ENCODE measurements at places on chromosomes 6 and 20.

- no peak for DNase-seq
Measured at GRCh38 chr6:5435449-5435848, 174.1 kb downstream of the FARS2 start.

- DNase-seq, result no peak
Measured at GRCh38 chr6:56025795-56026194, 150.4 kb upstream of the BMP5 start.

DNA sequence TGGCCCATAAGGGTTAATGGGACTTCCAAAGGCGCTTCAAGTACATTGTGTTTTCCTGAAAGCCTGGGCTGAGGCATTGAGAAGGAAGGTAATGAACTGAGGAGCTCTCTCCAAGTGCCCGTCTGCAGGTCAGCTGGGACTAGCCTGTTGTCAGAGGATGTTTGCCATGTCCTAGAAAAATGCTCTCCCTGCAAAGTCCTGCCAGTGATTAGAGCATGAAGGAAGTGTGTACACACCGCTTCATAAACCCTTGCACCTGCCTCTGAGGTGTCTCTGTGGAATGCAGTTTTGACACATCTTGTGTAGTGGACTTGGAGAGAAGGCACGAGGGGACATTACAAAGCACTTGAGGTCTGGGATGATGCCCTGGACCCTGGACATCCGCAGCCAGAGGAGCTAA is 506.7 kb downstream of the KIF16B start:
- no peak for DNase-seq

DNA sequence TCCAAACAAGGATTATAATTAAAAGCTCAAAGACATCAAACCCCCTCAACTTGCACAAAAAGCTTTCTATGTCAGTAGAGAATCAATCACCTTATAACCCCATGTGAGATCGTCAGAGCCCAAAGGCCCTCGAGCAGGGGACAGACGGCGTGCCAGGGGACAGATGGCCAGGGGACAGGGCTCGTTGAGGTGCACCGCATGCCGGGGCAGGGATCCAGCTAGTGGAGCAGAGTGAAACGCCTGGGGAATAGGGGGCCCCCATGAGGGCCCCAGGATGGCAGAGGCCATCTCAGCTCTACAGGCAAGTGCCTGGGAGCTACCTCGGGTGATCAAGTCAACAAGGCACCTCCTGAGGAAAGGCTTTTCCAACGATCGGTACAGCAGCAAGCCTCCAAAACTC is 28.6 kb downstream of the DIDO1 start:
- DNase-seq, result no peak

GRCh38 chr20:25191051-25191450 is 4.5 kb upstream of the ENTPD6 start:
- no peak for DNase-seq

- DNase-seq, result no peak
Measured at GRCh38 chr20:59988141-59988540, 29.9 kb downstream of the CDH26 start.

GRCh38 chr6:44387346-44388134 is at the start of gene CDC5L:
Gene CDC5L, plus strand, starts transcription at chr6:44387706. Its CDS starts 118 bp downstream, at chr6:44387824.
- DNase-seq, result peak; percentile 91

DNA sequence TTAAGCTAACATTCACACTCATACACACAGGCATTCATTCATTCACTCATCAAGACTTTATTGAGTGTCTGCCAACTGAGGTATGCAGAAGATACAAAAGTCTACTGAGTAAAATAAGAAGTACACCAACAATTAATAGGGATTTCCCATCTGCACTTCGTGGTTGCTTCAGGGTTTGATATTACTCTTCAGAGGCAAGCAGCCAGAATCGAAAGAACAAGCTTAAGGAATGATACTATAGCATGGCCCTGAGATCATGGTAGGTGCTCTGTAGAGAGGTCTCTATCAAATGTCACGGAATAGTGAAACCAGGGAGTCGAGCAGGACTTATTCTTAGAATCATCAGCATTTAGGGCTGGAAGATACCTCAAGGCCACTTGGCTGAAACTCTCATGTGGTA is 135.4 kb downstream of the NRN1 start:
- DNase-seq, result no peak

- no peak for DNase-seq
Measured at GRCh38 chr6:120198033-120198432, 848.5 kb upstream of the MAN1A1 start.

GRCh38 chr6:123343836-123344235 is 292.9 kb downstream of the TRDN start:
- no peak for DNase-seq

GRCh38 chr6:107987805-107988204 is 29.8 kb upstream of the SEC63 start:
- DNase-seq, result no peak

- DNase-seq, result no peak
Measured at GRCh38 chr6:38212116-38212515, 392.6 kb downstream of the ZFAND3 start.

DNA sequence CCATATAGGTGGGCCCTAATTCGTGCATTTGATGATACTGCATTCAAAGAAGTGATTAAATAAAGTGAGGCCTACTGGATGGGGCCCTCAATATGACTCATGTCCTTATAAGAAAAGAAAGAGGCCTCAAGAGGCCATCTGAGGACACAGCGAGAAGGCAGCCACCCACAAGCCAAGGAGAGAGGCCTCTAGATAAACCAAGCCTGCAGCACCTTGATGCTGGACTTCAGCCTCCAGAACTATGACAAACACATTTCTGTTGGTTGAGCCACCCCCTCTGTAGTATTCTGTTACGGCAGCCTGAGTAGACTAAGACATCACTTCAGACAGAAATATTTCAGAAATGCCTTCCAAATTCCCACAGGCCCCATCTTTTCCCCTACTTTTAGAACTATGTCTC is 82.5 kb upstream of the PLEKHG1 start:
- DNase-seq, result no peak

- no peak for DNase-seq
Measured at GRCh38 chr20:48578397-48579098, 249.3 kb downstream of the PREX1 start.

DNA sequence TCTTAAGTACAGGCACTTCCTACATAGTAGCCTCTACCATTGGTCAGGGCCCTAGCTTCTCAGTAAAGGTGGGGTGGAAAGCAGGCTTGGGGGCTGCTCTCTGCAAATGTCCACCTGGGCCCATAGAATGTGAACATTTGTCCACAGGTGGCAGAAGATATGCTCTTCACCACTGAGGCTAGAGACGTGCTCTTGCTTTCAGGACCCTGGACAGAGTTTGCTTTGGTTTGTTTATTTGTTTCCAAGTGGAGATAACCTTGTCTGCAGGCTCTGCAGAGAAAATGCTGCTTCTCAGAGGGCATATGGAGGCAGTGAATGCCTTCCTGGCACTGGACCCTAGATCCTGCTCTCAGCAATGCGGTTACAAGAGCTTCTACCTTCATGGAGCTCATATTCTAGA is 129.0 kb downstream of the F13A1 start:
- no peak for DNase-seq

- no peak for DNase-seq
Measured at GRCh38 chr20:1625083-1625690, 5.4 kb upstream of the SIRPB1 start.

DNA sequence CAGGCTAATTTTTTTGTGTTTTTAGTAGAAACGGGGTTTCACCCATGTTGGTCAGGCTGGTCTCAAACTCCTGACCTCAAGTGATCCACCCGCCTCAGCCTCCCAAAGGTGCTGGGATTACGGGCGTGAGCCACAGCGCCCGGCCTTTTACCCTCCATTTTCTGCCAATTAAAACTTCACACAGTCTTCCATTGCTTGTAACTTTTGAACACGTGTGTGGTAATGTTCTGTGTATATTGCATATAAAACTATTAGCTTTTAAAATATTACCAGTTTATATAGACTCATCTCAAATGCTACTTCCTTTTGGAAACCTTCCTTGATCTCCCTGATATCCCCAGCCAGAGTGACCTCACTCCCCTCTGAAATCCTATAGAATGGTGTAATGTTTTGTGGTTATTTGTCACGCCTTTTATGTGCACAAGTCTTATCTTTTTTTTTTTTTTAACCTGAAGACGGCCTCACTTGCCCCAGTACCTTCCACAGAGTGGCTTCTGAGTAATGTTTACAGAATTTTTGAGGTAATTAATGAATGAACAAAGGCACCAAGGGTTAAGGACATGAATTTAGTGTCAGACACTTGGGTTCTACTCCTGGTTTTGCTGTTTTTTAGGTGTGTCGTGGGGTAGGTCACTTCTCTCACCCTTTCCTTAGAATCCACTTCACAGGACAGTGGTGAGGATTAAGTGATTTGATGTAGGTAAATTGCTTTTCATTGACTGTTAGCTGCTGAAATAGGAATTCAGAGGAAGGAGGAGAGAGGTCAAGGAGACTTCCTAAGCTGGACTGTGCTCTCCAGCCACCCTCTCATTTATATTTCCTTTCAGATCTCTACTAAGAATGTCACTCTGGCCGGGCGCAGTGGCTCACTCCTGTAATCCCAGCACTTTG is 11.2 kb upstream of the MMP24 start:
- DNase-seq, result no peak

- no peak for DNase-seq
Measured at GRCh38 chr6:107360476-107360875, 98.9 kb downstream of the PDSS2 start.

DNA sequence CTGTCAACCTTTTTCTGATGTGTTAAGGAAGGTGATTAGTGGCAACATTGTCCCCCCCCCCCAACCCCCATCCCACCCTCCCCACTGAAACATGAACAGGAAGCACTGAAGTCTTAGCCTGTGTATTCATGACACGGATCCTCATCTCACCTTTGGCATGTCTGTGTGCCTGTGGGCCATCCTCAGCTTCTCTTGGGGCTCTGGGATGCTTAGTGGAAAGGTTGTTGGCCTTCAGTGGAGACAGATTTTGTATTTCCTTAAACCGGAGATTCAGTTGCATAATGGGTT is 93.6 kb downstream of the RREB1 start:
- no peak for DNase-seq

GRCh38 chr20:43507150-43508080 is at the start of gene L3MBTL1:
Gene L3MBTL1, plus strand, starts transcription at chr20:43507697. Its CDS starts 5,807 bp downstream, at chr20:43513504.
- no peak for DNase-seq

GRCh38 chr20:48309293-48309692 is 518.5 kb downstream of the PREX1 start:
- DNase-seq, result no peak

GRCh38 chr6:169961772-169962561 is 210.5 kb downstream of the ERMARD start:
- no peak for DNase-seq

GRCh38 chr6:143117108-143117507 is 56.4 kb downstream of the AIG1 start:
- no peak for DNase-seq

GRCh38 chr6:18178960-18179615 is 23.9 kb downstream of the KDM1B start:
- DNase-seq, result no peak

DNA sequence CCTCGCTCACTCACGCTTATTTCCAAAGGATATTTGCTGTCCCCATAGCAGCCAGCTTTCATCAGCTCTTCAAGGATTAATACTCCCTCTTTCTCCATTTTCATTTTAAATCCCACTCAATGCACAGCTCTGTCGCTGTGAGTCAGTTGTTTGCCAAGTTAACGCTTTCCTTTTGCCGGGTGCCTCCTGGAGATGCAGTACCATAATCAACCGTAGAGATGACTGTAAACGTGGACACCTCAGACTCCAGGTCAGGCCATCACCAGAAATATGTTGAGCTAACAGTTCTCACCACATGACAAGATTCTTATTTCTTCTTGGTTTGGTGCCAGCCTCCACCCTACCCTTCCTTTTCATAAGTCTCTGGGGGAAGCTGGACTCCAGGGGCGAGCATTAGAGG is 66.6 kb upstream of the TAB2 start:
- no peak for DNase-seq

GRCh38 chr6:158867381-158868121 is 48.4 kb upstream of the EZR start:
- no peak for DNase-seq

DNA sequence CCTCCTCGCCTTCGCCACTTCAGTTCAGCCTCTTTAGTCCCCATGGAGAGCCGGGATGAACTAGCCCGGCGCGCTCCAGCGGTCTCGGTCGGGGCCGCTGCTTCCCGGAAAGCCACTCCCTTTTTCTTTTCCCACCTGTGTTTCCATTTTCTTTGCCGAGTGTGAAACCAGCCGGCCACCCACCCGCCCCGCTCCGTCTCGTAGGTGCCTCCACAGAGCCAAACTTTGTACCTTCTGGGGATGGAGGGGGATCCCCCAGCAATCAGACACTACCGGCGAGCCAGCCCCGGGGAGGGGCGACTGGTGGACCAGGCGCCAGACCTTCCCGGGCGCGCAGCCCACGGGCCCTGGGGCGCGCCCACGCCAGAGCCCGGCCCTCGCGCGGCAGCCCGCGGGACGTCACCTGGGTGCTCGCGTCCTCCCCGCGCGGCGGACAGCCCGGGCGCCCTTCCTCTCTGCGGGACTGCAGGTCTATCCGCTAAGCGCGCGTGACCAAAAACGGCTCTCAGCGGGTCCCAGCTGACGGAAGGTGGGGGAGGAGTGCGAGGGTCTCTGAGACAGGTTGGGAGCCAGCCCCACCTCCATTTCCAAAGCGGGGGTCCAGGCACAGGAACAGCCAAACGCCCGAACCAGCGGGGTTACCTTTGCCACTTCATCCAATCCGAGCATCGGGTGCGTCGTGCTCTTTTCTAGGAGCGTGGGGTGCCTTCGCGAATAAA is at the start of gene MCHR2:
Gene MCHR2, minus strand, starts transcription at position 691 of the 719 bp plus-strand sequence. CDS start 38,076 bp downstream, outside the sequence.
- DNase-seq, result no peak

- no peak for DNase-seq
Measured at GRCh38 chr20:59160389-59161115, 3.1 kb upstream of the ZNF831 start.

GRCh38 chr20:42432496-42433334 is 757.0 kb downstream of the PTPRT start:
- DNase-seq, result no peak

DNA sequence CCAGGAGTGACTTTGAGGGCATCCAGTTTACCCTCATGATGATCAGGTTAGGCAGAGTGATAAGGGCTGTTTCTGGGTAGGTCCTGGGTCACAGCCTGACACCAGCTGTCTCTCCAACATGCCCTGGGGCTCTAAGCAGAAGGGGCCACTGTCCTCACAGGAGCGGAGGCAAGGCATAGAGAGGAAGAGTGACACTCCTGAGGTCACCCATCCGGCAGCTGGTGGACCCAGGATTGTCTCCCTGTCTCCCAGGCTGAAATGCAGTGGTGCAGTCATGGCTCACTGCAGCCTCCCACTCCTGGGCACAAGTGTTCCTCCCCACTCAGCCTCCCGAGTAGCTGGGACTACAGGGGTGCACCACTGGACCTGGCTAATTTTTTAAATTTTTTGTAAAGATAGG is 12.0 kb downstream of the DLGAP4 start:
- DNase-seq, result no peak

Measured in activated CD4-positive, alpha-beta T cell treated with anti-CD3 and anti-CD28 coated beads for 4 hours (primary cell).